ENCODE measurements at places on chromosomes 4 and X. TPM values are rescaled to one million over a fixed set of nuclear protein-coding genes. Genes with fewer than 3 reads are reported as not detected.

Gene PAGE2B
- total RNA-seq = not detected

Gene PPP1R2C
- not detected for total RNA-seq

Gene EFNB1
- 71.7 TPM for total RNA-seq

- no peak for DNase-seq
Measured at GRCh38 chr4:121873604-121874003, 3.3 kb upstream of the BBS7 start.

DNA sequence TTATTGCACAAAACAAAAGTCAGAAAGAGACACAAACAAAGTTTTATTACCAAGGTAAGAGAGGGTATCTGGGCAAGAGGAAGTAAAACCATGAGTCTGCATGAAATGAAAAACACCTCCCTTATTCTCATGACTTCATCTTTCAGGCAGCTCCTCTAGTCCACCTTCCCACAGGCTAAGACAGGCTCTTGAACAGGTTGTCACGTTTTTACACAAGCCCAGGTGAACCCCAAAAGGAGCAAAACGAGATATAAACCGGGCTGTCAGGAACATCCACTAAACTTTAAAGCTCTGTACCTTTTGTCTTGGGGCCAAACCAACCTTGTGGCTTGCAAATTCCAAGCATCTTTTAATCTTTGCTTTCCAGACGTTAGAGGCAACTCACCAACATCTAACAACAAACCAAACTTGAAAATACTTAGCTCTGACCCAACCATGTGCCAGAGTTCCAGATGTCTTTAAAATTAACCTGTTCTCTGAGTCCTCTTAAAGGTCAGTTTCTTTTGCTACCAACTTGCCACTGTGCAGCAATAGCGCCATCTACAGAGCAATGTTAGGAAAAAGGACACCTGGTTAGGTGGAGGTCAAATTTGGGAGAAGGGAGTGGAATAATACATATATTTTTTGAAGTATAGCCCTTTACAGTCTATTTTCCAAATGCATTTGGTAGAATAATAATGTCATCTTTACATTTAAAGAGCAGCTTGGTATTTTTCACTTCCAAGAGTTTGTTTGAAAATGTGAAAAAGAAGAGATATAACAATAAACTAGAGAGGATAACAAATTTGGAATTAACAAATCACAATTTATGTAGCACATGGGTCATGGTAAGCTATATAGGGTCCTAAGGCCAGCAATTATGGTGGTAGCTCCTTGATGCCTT is 73.1 kb downstream of the QRFPR start:
- no peak for DNase-seq

- no peak for DNase-seq
Measured at GRCh38 chr4:111689214-111689613, 456.0 kb upstream of the FAM241A start.

DNA sequence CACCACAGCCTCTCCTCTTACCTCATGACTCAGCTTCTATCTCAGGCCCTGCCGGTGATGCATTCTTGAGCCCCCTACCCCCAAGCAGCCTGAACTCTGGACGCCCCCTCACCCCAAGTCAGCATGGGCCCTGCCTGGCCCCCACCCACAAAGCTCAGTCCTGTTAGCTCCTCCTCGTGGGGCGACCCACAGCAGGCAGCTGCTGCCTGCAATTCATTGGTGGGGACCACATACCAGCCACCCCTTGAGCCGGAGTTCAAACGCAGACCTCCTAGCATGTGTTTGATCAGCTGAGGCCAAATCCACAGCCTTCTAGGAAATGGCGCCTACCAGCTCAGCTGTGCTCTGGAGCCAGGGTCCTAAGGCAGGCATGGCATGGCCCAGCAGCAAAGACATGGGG is 111.8 kb downstream of the EFNB1 start:
- no peak for DNase-seq
